Tibial nerve (tissue), 4 donors: ENCODE measurements at places on chromosomes 2 and 18.

GRCh38 chr18:44143072-44143471, 537.6 kb upstream of the SETBP1 start:
- DNase-seq = no peak

DNA sequence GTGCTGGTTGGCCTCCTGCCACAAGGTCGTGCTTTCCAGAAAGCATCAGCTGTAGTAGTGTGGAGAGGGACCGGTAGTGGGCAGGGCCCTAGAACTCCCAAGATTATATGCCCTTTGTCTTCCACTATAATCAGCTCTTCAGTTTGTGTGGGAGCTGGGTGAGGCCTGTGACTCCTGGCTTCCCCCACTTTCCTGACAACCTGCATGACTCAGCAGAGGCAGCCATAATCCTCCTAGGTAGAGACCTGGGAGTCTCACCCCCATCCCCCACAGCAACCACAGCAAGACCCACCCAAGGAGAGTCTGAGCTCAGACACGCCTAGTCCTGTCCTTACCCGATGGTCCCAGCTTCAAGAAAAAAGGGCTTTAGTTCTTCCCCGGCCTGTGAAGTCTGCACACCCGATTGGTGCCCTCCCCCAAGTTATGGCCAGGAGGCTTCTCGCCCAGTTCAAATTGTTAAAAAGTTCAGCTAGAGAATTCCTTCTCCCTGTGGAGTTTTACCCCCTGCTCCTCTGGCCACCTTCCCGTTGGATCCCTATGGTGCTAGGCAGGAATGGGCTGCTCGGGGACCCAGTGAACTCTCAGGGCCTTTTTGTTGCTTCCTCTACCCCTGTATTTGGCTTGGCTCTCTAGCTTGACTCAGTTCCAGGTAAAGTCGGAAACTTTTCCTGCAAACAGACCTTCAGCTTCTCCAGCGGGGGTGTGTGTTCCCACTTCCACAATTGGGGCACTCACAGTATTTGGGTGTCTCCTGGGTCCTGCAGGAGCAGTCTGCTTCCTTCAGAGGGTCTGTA, 57.8 kb upstream of the FAM237A start:
- DNase-seq = no peak

- no peak for DNase-seq
Observed at GRCh38 chr2:65375723-65376122, 56.7 kb downstream of the SPRED2 start.

- no peak for DNase-seq
Observed at GRCh38 chr2:105378921-105379383, 19.9 kb downstream of the FHL2 start.

- no peak for DNase-seq
Observed at GRCh38 chr18:46601141-46601805, 55.7 kb downstream of the LOXHD1 start.

- no peak for DNase-seq
Observed at GRCh38 chr2:104952976-104953375, 84.9 kb upstream of the MRPS9 start.

DNA sequence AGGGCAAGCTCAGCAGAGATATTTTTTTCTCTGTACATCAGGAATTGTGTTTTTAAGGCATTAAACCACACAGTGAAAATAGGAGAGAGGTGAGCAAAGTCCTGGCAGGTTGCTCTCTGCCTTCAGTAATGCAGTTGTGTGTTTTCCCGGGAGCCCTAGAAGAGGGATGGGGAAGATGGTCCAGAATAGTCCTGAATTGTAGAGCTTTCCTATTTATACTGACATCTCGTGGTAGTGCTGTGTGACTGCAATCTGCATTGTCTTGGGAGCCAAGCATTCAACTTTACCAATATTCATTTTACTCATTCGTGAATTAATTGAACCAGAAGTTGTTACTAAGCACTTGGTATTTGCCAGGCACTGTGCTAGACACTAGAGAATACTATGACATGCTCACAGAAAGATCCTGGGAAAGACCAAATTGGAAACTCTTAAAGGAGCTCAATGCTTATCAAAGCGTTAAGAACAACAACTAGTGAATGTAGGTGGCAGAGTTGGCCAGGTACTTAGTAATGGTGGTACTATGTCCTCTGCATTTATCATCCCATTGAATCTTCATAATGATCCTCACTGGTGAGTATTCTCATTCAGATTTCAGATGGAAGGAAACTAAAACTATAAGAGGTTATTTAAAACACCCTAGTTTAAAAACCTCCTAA, 214.6 kb downstream of the TRIB2 start:
- DNase-seq = no peak

DNA sequence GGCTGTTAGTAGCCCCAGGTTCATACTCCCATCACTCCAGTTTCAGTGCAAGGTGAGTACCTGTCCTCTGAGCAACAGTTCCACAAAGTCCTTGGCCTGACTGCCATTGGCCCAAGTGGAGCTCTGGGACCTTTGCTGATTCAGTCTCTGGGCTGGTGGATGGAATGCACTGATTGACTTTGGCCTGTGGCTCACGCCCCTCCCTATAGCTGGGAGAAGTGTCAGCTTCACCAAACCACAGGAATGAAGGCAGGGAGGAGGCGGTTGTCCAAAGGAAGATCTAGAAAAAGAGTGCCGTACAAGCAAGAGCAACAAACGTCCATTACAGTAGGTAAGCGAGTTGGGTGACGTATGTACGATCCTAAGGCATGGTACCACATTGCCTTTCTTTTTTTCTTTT, 34.0 kb downstream of the QPCT start:
- peak; percentile 19 for DNase-seq

DNA sequence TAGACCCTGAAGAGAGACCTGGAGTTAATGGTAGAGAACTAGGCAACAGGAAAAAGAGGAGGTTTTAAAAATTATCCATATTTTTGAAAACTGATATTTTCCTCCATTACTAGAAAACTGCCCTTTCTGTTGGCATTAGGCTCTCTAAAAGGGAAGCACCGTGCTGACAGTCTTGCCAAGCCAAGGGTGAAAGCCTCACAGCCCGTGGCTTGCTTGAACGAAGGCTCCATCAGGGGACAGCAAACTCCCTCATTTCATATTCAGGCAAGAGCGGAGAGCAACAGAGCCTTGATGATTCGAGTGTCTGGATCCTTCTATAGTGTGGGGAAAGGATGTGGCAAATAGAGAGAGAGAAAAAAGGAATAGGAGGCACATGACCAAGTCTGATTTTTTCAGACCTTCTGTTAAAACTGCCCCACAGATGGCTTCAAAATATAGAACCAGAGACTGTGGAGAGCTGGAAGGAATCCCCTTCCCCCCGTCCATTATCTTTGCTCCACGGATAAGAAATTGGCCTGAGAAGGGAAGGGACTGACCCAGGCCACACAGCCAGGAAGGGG, 67.0 kb downstream of the CACNB4 start:
- no peak for DNase-seq

DNA sequence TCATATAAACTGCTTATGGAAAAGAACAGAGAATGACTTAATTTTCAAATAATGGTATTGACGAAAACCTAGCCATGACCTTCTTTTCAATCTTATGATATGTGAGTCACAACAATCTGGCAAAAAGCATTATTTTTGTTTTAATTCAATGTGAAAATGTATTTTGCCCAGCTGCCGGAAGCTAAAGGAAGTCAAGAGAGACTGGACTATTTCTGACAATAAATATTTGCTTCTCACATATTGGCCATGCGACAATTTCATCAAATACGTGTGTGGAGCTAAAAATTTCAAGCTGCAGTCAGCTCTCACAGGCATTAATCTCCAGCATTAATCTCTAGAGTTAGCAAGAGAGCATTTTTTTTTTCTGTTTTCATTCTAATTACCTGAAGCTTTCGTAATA, 881.0 kb downstream of the CPS1 start:
- no peak for DNase-seq

- DNase-seq = no peak
Observed at GRCh38 chr18:2538844-2539243, 32.5 kb downstream of the METTL4 start.

DNA sequence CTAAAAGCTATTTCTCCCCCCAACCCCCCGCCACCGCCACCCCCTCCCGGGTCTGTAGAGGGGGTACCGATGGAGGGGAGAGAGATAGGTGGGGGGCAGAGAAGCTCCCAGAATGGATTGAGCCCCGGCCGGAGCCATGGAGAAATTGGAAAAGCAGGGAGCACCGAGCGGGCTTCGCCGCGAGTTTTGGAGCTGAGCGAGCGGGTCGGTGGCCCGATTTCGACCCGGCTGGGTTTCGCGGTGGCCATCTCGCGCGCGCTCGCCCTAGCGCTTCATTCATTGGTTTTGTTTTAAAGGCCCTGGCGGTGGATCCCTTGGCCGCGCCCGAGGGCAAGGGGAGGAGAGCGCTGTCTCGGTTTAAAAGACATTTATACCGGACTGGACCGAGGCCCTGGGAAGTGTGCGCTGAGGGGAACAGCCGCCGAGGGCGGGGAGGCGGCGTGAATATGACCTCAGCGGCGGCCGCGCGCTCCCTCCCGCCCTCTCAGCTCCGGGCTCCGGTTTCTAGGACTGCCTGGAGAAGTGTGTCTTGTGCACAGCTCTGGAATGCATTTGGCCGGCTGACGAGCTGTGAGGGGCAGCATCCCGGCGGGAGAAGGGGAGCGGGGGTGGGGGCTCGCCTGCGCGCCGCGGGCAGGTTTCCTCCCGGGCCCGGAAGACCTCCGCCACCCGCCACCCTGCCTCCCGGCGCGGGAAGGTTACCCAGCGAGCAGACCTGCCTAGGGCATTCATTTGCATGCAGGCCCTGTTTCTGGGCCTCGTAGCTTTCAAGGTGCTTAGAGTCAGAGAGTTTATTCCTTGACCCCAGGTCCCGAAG, 1.7 kb upstream of the SMAD7 start:
- DNase-seq = peak; percentile 65

DNA sequence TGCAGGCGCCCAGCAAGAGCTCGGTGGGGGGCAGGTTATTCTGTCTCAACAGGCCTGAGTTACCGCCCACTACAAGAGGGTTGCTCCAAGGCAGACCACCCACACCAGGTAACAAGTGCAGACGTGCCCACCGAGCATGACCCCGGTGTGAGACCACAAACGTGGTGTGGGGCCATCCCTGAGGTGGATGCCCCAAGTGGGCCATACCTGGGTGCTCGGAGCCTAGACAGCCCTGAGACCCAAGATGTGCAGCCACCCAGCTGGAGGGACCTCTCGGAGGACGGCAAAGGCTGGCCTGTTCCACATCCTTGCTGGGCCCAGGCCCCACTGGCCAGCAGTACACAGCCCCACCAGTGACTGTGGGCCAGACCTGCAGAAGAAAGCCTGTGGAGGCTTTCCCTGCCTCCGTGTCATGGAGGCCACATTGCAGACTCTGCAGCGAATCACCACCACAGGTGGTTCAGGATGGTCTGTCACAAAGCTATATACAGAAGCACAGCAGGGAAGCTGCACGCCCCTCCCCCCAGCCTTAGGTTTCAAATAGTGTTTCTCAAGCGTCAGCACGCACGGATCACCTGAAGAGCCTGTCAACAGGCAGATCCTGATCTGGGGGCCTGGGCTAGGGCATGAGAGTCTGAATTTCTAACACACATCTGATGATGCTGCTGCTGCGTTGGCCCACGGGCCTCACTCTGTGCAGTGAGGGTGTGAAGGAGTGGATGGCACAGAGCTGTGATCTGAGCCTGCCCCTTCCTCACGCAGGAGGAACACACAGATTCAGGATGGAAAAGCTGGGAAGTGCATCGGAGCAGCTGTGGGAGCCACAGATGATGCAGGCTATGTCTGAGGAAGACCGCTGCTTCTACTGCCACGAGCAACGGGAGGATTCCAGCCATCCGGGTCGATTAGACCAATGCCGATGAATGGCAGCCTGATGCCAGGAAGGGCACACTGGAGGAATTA, 96.8 kb downstream of the UXS1 start:
- no peak for DNase-seq

GRCh38 chr2:142286618-142287017, 155.8 kb upstream of the LRP1B start:
- DNase-seq = no peak

DNA sequence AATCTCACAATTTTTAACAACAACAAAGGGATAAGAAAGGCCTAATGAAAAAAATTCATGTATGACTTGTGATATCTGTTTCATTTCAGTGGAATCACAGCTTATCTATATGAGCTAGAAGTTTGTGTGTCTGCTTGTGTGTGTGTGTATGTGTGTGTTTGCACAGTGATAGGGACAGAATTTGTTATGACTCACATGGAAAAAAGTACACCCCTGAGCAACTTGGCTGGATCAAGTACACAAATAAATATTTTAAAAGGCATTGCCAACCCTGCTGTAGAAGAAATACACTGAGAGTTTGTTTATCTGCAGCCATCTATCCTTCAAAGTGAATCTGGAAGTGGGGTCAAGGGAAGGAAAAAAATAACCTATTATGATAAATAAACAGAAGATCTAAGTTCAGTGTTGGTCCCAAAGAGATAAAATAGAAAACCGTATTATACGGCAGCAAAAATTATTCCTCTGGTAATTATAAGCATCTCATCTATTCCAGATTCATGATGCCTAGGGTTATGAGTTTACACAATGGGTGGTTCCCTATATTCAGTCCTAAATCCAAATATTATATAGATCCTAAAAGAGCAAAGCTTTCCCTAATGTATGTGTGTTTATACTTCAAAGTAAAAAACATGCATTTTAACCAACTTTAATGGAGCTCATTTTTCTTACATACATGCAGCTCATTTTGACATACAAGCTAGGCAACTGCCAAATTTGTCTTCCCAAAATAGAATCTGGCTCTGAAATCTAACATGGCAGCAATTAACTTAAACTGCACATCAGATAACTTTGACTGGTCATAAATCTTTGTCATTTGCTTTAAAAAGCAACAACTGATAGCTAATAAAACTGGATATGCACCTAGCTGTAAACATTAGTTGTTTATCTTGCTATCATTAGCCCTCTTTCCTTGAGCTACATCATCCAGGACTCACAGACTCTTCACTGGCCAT, 420.6 kb downstream of the IRS1 start:
- no peak for DNase-seq

- no peak for DNase-seq
Observed at GRCh38 chr2:127102521-127103242, 4.3 kb downstream of the BIN1 start.

DNA sequence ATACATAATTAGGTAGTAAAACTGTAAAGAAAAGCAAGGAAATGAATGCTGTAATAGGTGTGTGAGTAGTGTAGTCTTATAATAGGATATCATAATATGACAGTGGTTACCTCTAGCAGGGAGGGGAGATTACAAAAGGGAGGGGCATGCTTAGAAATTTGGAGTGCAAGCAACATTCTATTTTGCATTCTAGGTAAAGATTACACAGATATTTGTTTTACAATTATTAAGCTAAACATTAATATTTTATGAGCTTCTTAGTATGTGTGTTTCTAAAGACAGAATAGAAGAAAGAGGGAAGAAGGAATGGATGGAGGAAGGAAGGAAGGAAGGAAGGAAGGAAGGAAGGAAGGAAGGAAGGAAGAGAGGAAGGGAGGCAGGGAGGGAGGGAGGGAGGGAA, 177.9 kb downstream of the PAX3 start:
- DNase-seq = no peak

- DNase-seq = no peak
Observed at GRCh38 chr2:15675456-15676195, 84.0 kb downstream of the DDX1 start.

DNA sequence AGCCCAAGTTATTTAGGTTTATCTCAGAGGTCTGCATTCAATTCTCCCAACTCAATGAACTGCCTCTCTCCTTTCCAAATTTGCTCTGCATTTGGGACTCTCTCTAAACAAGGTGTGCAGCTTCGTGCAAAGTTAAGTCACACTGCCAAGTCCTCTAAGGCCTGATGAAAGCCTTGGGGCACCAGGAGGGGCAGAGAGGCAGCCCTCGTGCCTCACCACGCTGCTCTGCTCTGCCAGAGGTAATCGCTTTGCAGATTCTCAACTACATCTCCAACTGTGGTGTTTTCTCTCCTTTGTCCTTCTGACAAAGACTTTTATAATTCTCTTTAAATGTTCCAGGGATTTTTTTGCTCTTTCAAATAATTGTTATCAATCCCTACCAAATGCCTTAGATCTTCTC, 283.0 kb downstream of the MEIS1 start:
- DNase-seq = no peak
